Coronary artery (tissue), 2 donors: ENCODE measurements at places on chromosomes 7 and 10.
A peak's percentile ranks its signal among the peaks of the same experiment; 100 is the strongest.

DNA sequence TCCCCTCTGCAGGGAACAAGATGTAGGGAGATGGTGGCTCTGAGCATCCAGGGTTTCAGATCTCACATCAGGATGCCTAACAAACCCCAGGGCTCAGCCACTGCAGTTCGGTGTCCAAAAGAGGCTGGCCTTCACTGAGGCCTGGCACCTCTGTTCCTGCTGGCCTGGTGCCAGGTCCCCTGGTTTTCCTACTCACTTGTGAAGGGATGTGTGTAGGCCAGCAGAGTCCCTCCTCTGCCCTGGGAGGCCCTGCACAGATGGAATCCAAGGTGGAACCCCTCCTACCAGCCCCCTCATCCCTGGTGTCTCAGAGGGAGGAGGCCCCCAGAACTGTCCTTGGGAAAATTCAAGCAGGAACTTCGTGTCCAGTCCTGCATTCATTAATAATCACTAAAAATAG lies 260.6 kb downstream of the CCSER2 start:
- no peak for DNase-seq

DNA sequence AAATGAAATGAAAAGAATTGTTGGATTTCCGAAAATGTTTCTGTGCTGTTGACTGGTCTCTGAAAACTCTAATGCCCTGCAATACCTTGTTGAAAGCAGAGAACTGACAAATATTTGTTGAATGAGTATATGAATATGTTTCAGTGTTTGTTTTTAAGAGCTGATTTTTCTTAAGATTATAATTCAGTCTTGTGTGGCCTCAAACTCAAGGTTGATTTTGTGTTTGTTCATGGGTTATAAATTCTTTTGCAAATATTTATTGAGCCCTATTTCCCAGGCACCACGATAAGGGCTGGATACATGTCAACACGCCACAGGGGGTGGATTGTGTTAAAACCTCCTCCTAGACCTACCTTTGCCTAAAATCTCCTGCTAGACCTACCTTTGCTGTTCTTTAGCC lies 203.9 kb upstream of the PLPP4 start:
- DNase-seq = no peak

- DNase-seq = no peak
Observed at GRCh38 chr7:146345251-146345650, 228.7 kb downstream of the CNTNAP2 start.

GRCh38 chr7:139294951-139295575 lies 46.1 kb upstream of the FMC1 start:
- no peak for DNase-seq

GRCh38 chr7:84248267-84248666 lies 53.7 kb upstream of the SEMA3A start:
- DNase-seq = no peak

GRCh38 chr7:114082642-114083165 lies 163.9 kb upstream of the PPP1R3A start:
- no peak for DNase-seq

GRCh38 chr10:90136731-90137316 lies 435.4 kb downstream of the KIF20B start:
- no peak for DNase-seq

GRCh38 chr10:73414230-73414945 lies 530 bp upstream of the ANXA7 start:
- DNase-seq = no peak

GRCh38 chr7:101479217-101479616 lies 116.5 kb downstream of the COL26A1 start:
- DNase-seq = no peak

DNA sequence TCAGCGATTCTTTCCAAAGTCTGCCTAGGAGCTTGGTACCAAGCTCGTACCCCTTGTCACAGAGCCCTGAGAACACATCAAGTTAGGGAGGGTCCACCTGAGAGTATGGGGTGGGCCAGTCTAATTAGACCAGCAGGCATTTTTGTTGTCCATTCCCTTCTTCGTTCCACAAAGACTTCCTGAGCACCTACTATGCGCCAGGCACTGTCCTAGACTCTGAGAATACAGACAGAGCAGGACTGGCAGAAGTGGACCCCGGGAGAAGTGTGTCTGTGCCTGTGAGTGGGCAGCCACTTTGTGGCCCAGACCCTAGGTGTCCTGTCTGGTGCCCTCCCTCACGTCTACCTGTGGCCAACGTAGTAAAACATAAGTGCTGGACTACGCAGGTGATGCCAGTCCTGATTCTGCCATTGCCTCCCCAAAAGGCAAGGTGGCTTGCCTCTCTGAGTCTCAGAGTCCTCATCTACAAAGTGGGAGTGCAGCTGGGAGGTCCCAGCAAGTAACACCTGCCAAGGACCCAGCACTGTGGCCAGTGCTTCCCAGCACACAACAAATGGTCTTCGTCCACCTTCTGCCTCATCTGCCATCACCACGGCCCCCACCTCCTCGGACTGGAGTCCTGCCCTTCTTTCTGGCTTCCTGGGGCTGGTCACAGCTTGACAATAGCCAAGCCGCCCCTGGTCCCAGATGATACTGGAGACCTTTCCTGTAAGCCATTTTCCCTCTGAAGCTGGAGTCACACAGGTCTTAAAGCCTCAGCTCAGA lies 54.3 kb upstream of the DUSP5 start:
- DNase-seq = peak; percentile 62

GRCh38 chr7:41003611-41003940 lies 699.3 kb downstream of the INHBA start:
- no peak for DNase-seq
